ENCODE measurements at places on chromosomes 1 and 21. TPM values are rescaled to one million over a fixed set of nuclear protein-coding genes. Genes with fewer than 3 reads are reported as not detected.

Gene KCNA2
- 0.09 TPM for polyA plus RNA-seq

Gene LEMD1
- polyA plus RNA-seq: not detected

Gene CASQ1
- not detected for polyA plus RNA-seq

Gene LRRC53
- polyA plus RNA-seq: not detected

Gene SLC6A17
- polyA plus RNA-seq: 1.7 TPM

Gene ACTA1
- polyA plus RNA-seq: 1.2 TPM

Gene C1orf35
- 17.6 TPM for polyA plus RNA-seq

Gene GPR37L1
- not detected for polyA plus RNA-seq

Gene ZMYND12
- 17.7 TPM for polyA plus RNA-seq

Gene NEGR1
- 3.0 TPM for polyA plus RNA-seq

Gene RXRG
- 0.39 TPM for polyA plus RNA-seq

Gene FOXO6
- 0.47 TPM for polyA plus RNA-seq

Gene CHML
- polyA plus RNA-seq: 1.8 TPM

- no peak for DNase-seq
Measured at GRCh38 chr1:75308365-75308764, 174.2 kb downstream of the LHX8 start.

DNA sequence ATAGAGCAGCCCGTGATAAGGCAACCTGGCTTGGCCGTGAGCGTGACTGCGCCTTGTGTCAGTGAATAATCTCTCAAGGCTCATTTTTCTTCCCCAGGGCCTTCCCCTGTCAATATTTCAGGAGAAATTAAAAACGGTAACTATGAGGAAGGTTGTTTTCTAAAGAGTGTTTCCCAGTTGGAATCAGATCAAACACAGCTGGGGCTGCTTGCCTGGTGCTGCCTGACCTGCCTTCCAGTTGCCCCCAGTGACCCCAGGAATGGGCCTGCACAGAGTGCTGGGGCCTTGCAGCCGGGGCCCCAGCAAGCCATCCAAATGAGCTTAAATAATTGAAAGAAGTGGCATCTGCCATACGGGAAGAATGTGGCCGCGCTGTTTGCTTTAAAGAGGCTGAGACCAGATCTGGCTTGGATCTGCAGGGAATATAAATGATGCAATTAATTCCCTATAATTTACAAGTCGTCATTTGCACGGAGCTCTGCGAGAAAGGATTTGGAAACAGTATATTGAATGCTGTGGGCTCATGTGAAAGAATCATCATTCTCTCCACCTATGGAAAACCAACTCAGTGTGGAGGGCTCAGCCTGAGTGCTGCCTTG, 203.9 kb downstream of the C1orf94 start:
- no peak for DNase-seq

DNA sequence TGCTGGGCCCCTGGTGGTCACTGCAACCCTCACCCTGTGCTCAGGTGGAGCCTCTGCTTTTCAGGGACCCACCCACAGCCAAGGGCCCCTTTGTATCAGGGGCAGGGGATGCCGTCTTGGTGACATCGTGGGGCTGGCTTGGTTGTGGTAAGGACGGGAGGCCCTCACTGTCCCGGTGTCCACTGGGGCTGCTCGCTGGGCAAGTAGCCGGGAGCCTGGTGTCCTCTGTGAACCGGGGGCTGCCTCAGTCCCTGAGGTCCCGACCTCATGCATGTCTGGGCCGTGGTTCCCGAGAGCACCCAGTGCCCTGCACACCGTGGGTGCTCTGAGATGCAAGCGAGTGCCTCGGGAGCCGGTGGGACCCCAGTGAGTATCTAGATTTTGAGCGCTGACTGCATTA, 56.0 kb upstream of the TTC34 start:
- DNase-seq: peak; percentile 34

DNA sequence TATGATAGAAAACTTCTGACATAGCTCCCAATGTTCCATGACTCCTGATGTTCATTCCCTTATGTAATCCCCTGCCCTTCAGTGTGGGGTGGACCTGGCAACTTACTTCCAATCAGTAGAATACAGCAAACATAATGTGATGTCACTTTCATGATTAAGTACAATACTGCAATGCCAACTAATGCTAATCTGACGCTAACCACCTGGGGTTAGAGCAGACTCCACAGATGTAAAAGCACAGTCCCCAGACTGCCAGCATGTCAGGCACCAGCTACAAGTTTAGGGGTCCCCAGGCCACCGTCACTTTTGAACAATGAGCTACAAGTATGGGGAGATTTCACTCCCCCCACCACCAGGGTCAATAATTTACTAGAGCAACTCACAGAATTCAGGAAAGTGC, 32.3 kb upstream of the FBXO28 start:
- no peak for DNase-seq

- peak; percentile 53 for DNase-seq
Measured at GRCh38 chr1:41487126-41488039, 2.9 kb upstream of the EDN2 start.

DNA sequence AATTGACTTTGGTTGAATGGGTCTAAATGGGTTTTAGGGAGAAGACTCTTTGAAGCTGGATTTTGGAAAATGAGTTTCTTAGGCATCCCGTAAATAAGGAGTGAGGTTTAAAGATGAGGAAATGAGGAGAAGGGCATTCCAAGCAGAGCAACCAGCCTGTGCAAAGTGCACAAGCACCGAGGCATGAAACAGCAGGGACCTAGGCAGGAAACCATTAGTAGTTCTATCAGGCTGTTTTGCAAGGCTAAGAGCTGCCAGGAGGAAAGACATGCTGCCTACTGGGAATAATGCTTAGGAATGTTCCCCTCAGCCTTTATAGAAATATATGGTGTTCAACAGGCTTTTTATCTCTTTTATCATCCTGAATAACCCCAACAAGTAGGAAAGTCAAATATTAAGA, 153.1 kb upstream of the FGGY start:
- DNase-seq: peak; percentile 42

DNA sequence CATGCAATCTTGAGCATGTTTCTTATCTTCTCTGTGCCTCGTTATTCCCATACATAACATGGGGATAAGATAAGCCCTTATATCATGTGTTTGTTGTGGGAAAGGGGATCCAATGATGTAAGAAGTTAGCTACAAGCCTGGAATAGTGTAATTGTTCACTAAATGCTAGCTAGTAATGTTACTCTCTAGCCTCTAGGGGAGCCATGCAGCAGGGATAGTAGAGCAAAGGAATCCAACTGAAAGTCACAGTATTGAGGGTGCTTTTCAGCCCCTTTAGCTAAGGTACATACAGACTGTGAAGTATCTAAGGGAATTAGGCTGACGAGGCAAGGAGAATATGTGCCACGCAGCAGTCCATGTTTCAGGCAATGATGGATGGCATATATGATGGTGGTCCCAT, 46.9 kb downstream of the IL23R start:
- peak; percentile 10 for DNase-seq

- DNase-seq: no peak
Measured at GRCh38 chr1:27331426-27331825, 9.5 kb downstream of the TMEM222 start.

DNA sequence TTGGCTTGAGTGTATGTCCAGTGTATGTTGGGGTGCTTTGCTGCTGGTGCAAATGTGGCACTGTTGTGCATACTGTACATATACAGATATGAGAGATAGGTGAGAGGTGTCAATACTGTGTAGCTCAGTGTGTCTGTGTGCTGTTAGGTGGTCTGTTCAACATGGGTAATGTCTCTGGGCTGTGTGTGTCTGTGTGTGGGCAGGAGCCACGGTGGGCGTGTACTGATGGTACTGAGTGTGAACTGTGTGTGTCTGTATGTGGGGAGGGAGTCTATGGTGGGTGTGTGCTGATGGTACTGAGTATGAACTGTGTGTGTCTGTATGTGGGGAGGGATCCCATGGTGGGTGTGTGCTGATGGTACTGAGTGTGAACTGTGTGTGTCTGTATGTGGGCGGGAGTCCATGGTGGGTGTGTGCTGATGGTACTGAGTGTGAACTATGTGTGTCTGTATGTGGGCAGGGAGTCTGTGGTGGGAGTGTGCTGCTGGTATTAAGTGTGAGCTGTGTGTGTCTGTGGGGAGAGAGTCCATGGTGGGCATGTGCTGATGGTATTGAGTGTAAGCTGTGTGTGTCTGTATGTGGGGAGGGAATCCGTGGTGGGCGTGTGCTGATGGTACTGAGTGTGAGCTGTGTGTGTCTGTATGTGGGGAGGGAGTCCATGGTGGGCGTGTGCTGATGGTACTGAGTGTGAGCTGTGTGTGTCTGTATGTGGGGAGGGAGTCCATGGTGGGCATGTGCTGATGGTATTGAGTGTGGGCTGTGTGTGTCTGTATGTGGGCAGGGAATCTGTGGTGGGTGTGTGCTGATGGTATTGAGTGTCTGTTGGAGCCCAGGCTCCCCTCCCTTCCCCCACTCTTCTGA, 32.2 kb upstream of the FOXO6 start:
- DNase-seq: no peak

- DNase-seq: no peak
Measured at GRCh38 chr21:33543505-33544129, 779 bp downstream of the SON start.

DNA sequence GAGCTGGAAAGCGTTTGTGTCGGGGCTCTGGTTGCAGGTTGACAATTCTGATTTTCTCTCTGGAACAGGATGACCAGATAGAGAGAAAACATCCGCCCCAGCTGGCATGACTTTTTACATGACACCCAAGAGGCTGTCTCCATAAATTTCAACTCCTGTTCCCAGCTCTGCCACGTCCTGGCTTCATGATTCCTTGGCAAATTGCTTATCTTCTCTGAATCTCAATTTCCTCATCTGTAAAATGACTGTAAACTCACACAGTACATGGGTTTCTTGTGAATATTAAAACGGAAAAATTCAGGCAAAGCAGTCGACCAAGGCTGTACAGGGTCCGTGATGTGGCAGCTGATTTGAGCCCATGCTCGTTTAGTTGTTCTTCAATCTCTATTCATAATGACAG, 572.7 kb downstream of the AJAP1 start:
- DNase-seq: peak; percentile 0

- DNase-seq: no peak
Measured at GRCh38 chr1:192311281-192311680, 5.5 kb upstream of the RGS21 start.

DNA sequence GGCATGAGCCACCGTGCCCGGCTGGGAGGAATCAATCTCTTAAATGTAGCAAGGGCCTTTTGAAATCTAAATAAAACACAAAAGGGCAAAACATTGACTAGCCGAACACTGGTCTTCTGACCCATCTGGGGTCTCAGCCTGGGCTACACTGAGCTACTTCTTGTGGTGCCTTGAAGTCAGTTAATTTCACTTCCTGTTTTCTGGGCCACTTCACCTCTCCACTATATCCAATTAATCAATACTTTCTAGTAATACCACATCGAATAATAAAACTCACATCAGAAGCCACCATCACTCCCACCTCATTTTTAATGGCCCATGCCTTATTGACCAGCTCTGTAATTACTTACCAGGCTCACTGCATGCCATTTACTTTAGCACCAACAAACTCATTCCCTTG, 138.0 kb upstream of the SAMSN1 start:
- no peak for DNase-seq

GRCh38 chr1:107460035-107460434, 319.2 kb downstream of the NTNG1 start:
- peak; percentile 13 for DNase-seq

- no peak for DNase-seq
Measured at GRCh38 chr21:42049578-42050430, 21.3 kb upstream of the UMODL1 start.

- no peak for DNase-seq
Measured at GRCh38 chr21:39852021-39852721, 15.1 kb upstream of the PCP4 start.

DNA sequence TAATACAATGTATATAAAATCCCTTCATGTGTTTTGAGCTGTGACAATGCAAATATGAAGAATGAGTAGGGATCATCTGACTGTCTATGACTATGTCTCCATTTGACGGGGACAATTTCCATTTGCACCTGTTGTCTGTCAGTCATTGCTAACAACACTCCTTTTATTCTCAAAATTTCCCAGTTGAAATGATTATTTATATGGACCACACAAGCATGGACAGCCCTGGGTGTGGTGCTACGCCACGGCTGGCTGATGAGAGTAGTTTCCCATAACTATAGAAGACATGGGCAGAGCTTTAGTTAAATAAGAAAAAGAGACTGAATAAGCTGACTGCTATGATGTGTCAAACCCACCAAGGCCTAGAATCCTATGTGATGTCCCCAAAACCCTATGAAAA, 135.8 kb downstream of the MAP3K21 start:
- no peak for DNase-seq

GRCh38 chr1:111139324-111139955, 453 bp downstream of the DRAM2 start:
- peak; percentile 84 for DNase-seq

GRCh38 chr1:168341483-168341975, 60.9 kb downstream of the TBX19 start:
- no peak for DNase-seq

DNA sequence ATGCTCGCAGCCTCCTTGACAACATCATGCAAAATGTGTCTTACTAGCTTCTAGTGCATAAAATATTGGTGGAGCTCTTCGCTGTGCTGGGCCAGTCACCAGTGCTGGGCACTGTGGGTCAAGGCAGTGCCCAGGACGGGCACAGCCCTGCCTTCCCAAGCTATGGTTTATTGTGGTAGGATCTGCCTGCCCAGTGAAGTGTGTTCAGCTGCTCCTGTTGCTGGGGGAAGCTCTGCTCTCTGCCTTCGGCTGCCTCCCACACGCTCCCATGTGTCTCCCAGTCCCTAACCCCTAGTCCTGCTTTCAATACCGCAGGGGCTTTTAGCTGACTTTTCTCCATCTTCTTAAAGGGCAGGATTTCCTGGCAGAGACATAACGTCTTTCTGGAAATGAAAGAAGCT, 15.7 kb downstream of the EPHX1 start:
- no peak for DNase-seq

DNA sequence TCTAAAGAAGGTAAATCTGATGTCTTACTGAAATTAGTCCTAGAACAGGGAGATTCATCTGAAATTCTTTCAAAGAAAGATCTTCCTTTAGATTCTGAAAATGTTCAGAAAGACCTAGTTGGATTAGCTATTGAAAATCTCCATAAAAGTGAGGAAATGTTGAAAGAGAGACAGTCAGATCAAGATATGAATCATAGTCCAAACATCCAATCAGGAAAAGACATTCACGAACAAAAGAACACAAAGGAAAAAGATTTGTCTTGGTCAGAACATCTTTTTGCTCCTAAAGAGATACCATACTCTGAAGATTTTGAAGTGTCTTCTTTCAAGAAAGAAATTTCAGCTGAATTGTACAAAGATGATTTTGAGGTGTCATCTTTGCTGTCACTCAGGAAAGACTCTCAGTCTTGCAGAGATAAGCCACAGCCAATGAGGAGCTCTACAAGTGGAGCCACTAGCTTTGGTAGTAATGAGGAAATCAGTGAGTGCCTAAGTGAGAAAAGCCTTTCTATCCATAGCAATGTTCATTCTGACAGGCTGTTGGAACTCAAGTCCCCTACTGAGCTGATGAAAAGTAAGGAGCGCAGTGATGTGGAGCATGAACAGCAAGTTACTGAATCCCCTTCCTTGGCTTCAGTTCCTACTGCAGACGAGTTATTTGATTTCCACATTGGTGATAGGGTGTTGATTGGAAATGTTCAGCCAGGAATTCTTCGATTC, 61.6 kb upstream of the QSOX1 start:
- DNase-seq: no peak

All from kidney (tissue), 22 donors.